ENCODE measurements at places on chromosomes 6 and 20.
A peak's percentile ranks its signal among the peaks of the same experiment; 100 is the strongest.

- no peak for DNase-seq
Measured at GRCh38 chr6:107495196-107495643, 5.3 kb downstream of the SOBP start.

- no peak for DNase-seq
Measured at GRCh38 chr20:63808964-63809674, 21.9 kb downstream of the ZBTB46 start.

DNA sequence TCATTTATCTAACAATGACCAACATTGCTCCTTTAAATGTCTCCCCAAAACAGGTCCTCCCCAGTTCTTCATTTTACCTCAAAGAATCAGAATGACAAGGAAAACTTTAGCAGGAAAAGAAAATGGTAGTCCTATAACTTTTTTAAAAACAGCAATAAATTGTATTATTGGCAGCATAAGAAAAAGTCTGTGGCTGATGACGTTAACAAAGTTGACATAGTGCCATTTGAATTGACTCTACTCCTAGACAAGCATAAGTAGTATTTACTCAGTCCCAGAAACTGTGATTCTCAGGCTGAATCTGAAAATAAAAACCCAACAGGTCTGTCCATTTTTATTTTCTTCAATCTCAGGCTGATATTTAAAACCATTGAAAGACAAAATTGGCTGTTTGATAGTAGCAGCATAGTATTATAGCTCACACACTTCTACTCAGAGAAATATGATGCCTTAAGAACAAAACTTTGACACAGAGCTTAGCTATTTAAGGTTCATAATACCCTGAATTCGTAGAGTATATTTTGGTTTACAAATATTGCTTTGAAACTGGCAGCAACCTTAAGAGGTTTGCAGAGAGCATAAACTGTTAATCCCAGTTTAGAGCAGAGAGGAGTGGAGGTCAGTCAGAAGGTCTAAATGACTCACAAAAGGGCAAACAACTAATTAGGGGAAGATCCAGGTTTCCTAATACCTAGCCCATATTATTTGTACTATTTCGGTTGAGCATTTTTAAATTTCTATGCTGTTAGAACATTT is 35.0 kb upstream of the TENT5A start:
- no peak for DNase-seq

GRCh38 chr6:25456249-25457040 is 177.3 kb downstream of the CARMIL1 start:
- DNase-seq = peak; percentile 17

GRCh38 chr6:14732844-14733757 is 512.8 kb upstream of the JARID2 start:
- no peak for DNase-seq

DNA sequence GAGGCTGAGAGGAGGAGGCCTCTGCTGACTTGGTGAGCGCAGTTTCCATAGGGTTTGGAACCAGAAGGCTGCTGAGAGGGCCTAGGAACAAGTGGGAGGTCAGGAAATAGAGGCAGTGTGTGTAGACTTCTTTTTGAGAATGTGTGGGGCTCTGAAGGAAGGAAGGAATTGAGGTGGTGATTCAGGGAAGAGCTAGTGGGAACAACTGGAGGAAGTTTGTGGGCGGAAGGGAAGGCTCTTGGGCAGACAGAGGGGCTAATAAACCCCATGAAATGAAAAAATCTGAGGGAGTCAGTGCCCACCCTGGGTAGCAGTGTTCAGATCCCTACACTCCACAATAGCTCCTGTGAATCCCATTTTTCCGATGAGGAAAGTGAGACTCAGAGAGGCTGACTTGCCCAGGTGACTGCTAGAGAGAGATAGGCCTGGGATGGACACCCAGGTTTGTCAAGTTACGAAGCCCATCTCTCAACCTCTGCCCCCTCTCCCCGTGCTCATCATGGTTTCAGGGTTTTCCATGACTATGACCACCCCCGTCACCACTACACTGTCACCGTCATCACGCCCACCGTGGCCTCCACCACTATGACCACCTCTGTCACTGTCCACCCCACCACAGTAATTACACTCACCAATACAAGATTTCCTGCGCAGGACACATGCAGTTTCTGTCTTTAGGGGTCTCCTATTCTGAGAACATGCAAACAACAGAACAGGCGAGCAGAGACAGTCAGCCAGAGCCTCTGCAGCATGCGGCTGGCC is 106.4 kb downstream of the MRPL14 start:
- no peak for DNase-seq

DNA sequence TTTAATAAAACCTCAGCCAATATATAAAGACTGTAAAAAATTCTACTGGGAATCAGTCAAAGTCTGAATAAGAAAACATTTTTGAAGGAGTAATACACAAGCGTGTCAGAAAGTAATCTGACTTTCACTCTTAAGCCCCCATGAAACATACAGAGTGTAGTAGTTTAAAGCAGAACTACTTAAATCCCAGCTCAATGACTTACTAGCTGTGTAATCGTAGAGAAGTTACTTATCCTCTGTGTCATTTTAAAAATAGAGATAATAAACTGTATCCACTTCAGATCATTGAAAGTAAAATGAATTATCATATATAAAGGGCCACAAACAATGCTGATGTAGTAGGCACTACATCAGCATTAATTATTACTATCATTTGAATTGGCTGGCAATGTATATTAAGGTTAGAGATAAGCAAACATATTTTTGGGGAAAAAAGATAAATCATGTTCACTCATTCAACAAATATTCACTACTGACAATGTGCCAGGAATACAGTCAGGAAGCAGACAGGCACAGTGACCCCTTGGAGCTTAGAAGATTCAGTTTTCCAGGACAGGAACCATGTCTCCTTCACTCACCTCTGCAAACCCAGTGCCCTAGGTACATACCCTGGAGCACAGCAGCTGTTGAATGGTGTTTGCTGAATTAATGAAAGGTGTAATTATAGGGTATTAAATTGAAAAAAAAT is 14.4 kb downstream of the REPS1 start:
- no peak for DNase-seq

GRCh38 chr6:56938649-56939191 is 16.2 kb upstream of the BEND6 start:
- peak; percentile 22 for DNase-seq

GRCh38 chr6:71385111-71385822 is 96.7 kb downstream of the OGFRL1 start:
- no peak for DNase-seq

GRCh38 chr6:114580882-114581281 is 238.1 kb upstream of the HS3ST5 start:
- DNase-seq = no peak

GRCh38 chr20:49099011-49099410 is 52.9 kb downstream of the CSE1L start:
- DNase-seq = no peak

- DNase-seq = no peak
Measured at GRCh38 chr6:161058741-161059140, 67.2 kb downstream of the MAP3K4 start.

DNA sequence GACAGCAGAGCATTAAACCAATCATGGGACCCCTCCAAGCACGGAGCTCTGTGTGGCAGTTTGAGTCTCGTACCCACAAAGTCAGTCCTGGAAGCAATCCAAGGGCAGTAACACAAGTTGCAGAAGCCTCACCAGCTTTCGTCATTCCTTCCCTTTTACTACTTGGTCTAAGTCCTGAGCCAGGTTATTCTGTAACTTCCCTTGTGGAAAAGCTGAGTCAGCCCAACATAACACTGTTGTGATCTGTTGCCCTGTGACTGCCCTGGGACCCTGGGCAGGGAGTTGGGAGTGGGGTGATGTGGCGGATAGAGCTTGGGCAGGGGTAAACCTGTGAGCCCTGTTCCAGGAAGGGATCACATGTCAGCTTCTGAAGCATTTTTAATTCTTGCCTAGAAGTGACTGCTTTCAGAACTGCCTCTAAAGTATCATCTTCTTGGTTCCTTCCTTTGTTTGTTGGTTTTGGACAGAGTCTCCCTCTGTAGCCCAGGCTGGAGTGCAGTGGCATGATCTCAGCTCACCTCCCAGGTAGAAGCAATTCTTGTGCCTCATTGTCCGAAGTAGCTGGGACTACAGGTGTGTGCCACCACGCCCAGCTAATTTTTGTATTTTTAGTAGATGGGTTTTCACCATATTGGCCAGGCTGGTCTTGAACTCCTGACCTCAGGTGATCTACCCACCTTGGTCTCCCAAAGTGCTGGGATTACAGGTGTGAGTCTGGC is 183.7 kb upstream of the JAG1 start:
- DNase-seq = no peak

DNA sequence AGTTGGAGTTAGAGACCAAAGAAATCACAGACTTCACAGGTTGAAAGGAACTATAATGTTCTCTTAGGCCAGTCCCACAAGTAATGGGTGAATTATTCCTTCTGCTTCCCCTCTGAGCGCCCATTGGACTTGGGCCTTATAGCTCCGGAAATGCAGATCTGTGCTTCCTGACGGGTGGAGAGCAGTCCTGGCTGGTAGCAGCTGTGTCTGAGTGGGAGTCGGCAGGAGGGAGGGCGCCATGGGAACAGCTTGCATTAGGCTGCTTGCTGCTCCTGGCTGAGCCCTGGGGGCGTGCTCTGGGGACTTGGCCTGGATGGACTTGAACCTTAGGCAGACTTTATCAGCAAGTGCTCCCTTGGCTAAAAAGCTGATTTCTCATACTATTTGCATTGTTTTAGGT is 18.4 kb upstream of the NUP153 start:
- DNase-seq = peak; percentile 78

DNA sequence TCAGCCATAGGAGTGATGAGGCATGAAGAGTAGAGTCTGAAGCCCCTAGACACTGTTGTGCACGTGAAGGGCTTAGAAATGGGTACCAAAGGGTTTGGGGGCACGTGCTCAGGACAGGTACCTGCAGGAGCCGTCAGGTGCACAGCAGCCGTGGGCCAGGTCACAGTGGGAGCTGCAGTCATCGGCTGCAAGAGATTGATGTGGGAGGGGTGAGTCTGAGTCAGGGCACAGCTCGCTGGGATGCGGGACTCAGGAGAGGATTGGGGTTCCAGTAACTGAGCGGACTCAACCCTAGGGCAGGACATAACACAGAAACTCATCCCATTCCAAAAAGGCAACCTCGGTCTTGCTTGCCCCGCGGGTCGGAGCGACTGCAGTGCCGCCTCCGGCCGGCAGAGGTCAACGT is 1.1 kb downstream of the DLK2 start:
- no peak for DNase-seq

GRCh38 chr6:90399970-90400369 is 103.3 kb upstream of the BACH2 start:
- DNase-seq = no peak

DNA sequence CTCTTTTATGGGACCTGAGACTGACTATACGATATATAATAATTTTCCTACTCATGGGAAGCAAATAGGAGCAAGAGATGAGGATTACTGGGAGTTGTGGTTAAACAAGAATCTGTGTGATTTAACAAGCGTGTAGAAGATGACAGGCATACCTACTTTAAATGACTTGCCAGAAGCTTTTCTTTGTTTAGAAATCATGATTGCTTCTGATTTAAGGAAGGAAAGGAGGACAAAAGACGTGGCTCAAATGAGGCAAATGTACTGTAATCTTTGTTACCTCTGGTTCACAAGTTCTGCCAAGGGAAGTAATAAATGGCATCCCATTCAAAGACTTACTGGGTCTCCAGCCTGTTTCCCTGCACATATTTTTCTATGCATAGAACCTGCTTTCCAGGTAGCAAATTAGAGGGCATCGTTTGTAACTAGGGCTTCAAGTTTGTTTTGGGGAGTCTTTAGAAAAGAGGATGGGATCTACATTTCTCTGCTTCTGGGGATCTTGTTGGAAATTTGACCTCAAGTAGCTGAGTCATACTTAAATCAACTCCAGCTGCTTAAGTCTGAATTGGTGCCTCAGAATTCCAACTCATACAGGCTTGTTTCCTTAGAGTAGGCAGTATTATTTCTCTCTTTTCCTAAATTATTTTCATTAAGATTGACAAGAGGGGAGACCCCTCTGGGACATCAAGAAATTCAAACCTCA is 2.9 kb upstream of the TRMT11 start:
- DNase-seq = no peak

DNA sequence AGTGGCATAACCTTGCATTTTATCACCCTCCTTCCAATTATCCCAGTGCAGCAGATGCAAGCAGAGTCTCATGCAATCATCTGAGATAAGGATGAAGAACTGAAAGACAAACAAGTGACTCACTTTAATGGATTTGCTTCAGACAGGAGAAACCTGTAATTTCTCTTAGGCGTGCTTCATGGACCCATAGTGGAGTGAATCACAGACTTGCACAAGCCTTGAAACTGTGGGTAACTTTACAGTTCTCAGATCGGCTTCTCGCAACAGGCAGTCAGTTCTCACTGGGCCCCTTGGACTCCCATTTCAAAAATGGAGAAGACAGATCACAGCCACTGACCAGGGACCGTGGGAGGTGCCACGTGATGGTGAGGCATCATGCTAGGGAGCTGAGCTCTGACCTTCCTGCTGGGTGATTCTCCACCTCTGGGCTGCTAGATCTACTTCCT is at the start of gene ADGRF4:
Gene ADGRF4, plus strand, starts transcription at position 239 of the 446 bp plus-strand sequence. CDS start 8,666 bp downstream, outside the sequence.
- no peak for DNase-seq

GRCh38 chr6:21824431-21825177 is 231.1 kb downstream of the SOX4 start:
- no peak for DNase-seq

GRCh38 chr6:45647341-45648261 is 269.9 kb upstream of the SUPT3H start:
- no peak for DNase-seq

DNA sequence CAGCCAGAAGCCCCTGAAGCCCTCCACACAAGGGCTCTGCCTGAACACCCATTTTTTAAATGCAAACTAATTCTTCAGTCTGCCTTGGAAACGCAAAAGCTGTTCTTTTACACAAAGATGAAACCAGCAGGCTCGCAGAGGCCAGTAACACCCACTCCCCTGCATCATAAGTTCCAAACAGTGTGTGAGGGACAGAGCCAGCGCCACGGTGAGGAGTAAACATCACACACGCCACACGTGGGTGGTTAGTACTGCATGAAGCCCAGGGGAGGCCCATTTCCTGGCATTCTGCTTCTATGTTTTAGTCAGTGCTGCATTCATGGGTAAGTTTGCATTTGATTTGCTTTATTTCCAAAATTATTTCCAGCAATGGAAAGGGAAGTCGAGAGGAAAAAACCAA is 217.7 kb upstream of the RIN2 start:
- DNase-seq = peak; percentile 45

- DNase-seq = no peak
Measured at GRCh38 chr6:166317261-166318212, 9.3 kb upstream of the PRR18 start.

DNA sequence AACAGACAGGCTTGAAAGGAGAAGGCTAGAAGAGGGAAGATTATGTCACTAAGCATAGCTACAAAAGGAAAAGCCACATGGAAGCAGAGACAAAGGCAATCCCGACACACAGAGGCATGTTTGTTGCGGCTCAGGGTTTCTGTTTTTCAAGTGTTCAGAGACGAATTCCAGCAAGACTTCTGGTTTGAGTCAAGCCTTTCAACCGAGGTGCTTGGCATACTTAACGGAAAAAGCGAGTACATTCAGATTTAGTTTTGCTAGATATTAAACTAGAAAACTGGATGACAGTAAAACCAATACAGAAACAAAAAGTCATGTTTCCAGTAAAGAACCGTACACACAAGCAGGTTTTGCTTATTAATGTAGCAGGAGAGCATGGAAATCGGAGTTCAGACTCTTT is 27.2 kb downstream of the MCUR1 start:
- peak; percentile 85 for DNase-seq

- no peak for DNase-seq
Measured at GRCh38 chr6:36050947-36051710, 23.5 kb downstream of the MAPK14 start.

- peak; percentile 53 for DNase-seq
Measured at GRCh38 chr20:44646023-44646640, 5.4 kb downstream of the ADA start.

Measured in eye (tissue), 1 donor.